ENCODE measurements at places on chromosomes 11 and 22.

DNA sequence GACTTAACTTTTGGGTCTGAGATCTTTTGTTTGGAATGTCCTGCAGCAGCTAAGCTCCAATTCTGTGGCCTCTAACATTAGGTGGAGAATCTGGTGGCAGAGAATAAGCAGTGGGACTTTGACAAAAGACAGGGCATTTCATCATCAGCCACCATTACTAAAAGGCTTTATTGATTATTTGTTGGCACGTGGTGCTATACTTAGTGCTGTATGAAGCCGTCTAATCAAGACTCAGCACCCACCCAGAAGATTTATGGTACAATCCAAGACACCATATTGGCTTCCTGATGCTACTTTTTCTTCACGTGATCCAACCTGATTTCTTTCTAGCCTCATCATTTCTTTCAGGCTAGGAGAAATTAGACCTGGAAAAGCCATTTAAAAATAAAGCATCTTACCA, 80.7 kb upstream of the GRAMD1B start:
- DNase-seq = no peak

DNA sequence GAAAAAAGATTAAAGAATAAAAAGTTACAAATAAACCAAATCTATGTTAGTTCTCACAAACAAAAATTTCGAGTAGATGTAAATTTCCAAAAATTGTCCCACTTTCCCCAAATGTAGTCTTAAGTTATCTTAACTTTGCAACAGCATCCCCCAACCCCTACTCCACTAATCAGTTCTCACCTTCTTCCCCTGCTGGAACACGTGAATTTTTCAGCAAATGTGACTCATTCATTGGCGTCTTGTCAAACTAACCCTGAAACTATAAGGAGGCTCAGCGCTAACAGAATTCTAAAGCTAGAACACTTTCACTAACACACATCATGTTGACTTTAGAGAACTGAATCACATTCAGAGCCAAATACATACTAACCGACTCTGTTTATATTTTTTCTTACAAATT, 46.1 kb downstream of the PHF21A start:
- peak; percentile 25 for DNase-seq

DNA sequence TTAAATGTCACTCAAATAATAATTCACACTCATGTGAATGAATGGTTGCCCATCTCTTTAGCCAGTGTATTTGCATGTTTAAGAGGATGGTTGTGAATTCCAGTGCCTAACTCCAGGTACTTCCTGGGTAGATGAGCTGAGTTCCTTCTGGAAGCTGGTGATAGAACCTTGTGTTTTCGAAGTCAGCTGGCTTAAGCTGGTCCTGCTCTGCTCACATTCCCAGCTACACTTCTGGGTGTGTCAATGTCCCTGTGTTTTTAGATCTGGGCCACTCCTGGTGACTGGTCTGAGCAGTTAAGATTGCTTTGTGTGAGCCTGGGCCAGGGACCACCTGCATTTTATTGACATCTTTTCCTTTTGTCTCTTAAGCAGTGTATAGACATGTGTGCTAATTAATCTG, 10.6 kb downstream of the TEAD1 start:
- no peak for DNase-seq

DNA sequence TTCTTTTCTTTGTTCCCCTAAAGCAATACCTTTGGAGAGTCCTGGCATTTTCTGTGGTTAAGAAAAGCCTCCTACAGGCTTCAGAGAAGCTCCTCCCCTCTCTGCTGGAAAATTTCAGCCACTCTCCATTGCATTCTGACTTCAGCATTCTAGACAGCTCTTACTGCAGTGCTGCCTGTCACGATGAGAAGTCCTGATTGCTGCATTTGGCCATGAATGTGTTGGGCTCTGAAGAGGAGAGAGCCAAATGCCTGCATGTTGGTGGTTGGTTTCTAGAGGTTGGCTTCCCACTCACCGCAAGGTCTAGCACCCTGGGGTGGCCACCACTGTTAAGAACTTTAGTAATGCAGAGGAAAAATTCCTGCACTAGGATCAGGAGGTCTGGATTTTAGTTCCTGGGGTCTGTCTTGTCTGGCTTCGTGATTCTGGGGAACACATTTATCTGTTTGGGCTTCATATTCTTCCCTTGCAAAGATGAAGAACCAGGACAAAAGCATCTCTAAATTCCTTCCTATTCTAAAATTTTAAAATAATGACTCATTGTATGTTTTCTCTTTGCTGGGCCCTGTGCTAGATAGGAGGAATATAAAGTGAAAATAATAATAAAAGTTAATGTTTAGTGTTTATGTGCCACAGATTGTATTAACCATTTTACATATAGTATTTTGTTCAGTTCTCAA, 38.1 kb downstream of the COA4 start:
- no peak for DNase-seq

Data from HFFc6 (cell line).